ENCODE measurements at places on chromosomes 12 and 14.
A peak's percentile ranks its signal among the peaks of the same experiment; 100 is the strongest.

GRCh38 chr14:61140271-61140670 is 140.9 kb downstream of the TMEM30B start:
- no peak for DNase-seq

DNA sequence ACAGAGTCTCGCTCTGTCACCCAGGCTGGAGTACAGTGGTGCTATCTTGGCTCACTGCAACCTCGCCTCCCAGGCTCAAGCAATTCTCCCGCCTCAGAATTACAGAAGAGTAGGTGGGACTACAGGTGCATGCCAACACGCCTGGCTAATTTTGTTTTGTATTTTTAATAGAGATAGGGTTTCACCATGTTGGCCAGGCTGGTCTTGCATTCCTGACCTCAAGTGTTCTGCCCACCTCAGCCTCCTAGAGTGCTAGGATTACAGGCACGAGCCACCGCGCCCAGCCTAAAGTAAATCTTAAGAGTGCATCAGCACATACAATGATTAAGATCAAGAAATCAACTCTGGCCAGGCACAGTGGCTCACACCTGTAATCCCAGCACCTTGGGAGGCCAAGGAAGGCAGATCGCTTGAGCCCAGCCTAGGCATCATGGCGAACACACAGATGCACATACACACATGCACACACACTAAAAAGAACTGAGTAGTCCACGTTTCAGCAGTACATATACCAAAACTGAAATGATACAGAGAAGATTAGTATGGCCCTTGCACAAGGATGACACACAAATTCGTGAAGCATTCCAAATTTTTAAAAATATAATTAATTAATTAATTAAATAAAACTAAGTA is 65.0 kb downstream of the HECTD1 start:
- DNase-seq: no peak

- no peak for DNase-seq
Measured at GRCh38 chr12:13039328-13039956, 4.7 kb upstream of the FAM234B start.

- peak; percentile 8 for DNase-seq
Measured at GRCh38 chr14:33534632-33535031, 416.2 kb downstream of the EGLN3 start.

GRCh38 chr12:54189198-54189539 is 384 bp upstream of the SMUG1 start:
- no peak for DNase-seq

DNA sequence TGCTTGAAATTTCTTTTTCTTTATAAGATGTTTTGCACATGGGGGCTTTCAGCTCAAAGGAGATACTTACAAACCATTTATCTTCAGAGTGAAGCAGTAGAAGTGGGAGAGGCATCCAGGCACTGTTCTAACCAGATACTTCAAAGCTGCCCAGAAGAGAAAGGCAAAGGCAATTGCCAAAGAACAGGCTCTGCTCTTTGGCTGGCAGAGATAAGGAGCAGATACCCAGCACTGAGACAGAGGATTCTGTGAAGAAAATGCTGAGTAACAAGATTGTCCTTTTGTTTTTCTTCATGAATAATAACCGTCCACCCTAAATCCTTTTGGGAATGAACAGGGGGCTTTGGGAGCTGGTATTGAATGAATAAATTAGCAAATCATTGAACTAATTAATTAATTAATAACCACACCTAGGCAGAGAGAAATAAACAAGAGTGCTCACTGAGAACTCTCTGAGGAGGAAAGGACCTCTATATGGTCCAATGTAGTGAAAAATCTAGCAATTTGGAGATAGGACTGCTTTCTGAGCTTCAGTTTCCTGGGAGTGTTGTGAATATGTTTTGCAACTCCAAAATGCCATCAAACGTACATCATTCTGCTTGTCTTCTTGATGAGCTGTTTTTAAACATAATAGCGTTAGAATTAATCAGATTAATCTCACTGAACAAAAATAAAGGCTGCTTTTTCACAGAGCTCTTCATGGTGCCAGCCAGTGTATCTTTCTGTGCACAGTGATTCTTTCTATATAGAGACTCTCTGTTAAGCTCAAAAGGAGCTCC is 192.8 kb upstream of the AMIGO2 start:
- peak; percentile 37 for DNase-seq

DNA sequence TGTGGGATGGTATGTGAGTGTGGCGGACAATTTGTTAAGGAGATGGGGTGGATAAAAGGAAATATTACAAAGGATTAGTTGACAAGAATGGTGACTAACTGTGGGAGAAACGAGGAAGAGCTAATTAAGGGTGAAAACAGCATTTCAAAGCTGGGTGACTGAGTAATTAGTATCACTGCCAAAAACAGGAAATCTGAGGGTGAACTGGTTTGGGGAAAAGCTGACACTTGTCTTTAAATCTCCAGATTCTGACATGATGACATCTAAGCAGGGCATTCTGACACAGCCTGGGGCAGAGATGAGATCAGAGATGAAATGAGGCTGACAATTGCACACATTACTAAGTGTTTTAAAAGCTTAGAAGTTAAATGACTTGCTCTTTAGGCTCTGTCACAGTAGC is 42.4 kb upstream of the CCDC175 start:
- DNase-seq: no peak

All from AG10803 (cell line).